Stimulated activated CD8-positive, alpha-beta memory T cell treated with anti-CD3 and anti-CD28 coated beads, Interleukin-15, amount 100 ng/mL, for 24 hours (primary cell): ENCODE measurements at places on chromosomes 1 and 21.

DNA sequence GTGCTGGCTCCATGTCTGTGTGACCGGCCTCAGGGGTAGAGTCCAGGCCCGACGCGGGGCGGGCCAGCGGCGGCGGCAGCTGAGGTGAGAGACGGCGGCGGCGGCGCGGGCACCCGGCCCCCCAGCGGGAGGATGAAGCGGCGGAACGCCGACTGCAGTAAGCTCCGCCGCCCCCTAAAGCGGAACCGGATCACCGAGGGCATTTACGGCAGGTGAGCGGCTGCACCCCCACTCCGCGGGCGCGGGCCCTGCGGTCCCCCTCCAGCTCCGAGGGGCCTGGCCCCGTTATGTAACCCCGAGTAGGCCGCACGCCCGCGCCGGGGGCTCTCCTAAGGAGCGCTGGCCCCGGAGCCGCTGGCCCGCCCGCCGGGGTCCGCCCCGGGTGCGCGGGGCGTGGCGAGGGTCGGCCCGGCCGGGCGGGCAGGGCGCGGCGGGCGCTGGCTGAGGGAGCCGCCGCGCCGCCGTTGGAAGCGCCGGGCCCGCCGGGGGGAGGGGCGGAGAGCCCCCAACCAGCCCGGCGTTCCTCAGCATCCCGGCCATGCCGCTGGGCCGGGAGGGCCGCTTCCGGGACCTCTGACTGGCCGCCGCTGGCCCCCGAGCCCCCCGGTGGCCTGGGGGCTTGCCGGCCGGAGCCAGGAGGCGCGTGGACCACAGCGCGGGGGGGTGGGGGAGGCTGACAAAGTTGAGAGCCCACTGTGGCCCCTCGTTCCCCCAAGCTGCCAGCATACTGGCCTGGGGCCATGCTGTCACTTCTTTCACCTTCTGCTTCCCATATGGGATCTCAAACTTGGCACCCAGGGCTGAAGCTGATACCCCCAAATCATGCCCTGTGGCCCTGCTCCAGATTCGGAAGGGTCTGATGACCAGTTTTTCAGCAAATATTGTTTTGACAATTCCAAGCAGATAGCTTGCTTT lies 527 bp downstream of the MACO1 start:
- no peak for DNase-seq

DNA sequence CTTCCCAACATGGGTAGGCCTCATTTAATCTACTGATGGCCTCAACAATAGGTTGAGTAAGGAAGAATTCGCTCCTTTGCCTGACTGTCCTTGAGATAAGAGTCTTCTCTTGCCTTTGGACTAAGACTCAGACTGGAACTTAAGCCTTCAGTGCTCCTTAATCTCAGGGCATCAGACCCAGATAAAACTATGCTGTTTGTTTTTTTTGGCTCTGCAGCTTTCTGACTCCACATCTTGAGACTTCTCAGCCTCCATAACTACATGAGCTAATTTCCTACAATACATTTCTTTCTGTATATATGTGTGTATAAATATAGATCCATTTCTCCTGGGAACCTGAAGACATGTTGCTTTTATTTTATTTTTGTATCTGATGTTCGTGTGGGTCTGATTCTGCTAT lies 1470.7 kb upstream of the PRMT6 start:
- no peak for DNase-seq

DNA sequence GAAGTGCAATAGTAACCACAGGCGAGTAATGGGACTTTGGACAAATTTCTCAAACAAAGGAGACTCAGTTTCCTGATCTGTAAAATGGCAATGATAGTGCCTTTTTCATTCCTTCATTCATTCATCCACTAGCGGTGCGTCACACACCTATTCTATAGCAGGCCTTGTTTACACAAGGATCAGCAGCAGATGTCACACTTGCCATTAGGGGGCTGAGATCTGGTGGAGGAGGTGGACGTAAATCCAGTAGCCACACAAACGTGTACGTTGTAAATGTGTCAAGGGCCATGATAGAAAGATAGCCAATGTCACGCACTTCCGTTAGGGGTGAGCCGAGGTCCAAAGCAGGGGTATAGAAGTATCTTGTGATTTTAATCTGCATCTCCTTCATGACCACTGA lies 34.2 kb downstream of the SERINC2 start:
- no peak for DNase-seq

DNA sequence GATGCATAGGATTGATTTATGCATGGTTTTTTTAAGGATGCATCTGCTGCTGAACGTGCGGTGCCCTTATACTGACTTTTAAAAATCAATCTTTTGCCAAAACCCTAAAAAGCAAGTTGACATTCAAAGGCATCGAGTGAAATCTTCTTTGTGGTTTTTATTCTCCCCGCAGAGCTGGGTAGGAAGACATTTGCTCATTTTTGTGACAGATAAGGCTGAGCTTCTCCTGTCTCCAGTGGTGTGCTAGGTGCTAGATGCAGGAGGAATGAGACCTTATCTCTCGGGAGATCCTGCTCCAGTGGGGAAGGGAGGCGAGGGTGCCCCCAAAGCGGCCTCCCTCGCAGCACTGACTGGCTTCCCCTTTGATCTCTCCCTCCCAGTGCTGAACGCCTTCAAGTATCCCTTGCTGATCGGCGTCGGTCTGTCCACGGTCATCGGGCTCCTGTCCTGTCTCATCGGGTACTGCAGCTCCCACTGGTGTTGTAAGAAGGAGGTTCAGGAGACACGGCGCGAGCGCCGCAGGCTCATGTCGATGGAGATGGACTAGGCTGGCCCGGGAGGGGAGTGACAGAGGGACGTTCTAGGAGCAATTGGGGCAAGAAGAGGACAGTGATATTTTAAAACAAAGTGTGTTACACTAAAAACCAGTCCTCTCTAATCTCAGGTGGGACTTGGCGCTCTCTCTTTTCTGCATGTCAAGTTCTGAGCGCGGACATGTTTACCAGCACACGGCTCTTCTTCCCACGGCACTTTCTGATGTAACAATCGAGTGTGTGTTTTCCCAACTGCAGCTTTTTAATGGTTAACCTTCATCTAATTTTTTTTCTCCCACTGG lies 14.9 kb upstream of the CD101 start:
- DNase-seq, result no peak

GRCh38 chr1:96510911-96511310 lies 210.7 kb upstream of the PTBP2 start:
- DNase-seq, result no peak

DNA sequence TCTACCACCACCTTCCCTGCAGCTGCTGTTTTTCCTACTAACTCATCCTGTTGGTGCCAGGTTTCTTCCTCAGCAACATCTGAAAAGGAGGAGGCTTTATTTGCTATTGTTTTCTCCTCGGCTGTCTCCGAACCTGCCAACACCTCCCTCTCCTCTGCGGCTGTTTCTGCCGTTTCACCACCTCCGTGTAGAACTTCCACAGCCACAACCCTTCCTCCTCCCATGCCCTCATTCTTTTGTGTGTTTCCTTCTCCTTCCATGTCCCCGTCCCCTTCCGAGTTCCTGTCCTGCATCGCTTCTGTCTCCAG lies 59.0 kb upstream of the LRRC53 start:
- no peak for DNase-seq

DNA sequence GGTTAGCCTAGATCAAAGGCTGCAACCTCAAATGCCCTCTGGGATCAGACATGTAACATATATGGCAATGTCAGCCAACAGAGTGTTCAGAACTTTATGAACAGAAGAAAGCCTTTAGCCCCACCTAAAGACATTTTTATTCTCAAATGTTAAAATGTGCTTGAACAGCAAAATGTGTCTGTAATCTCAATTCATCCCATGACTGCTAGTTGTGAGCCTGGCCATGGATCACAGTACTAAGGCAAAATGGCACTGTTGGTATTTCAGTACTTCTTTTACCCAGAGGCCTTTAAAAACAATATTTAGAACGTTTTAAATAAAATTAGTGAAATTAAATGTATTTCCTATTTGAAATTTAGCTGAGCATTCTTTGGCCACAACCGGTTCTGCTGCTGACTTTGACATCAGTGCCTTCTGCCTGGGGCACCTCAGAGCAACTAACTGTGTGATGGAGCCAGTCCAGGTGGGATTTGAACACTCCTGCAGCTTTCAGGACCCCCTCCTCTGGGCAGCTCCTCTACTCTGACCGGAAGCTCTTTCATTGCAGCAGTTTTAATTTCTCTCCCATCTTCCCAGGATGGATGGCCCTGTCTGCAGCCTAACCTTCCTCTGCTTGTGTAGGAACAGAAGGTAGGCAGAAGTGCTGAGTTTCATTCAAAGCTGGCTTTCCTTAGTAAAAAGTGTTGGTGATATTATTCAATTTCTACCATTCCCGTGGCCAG lies 68.3 kb upstream of the NFIA start:
- no peak for DNase-seq

- no peak for DNase-seq
These were observed 53.6 kb downstream of the WNT9A start for GRCh38 chr1:227893949-227894721.

DNA sequence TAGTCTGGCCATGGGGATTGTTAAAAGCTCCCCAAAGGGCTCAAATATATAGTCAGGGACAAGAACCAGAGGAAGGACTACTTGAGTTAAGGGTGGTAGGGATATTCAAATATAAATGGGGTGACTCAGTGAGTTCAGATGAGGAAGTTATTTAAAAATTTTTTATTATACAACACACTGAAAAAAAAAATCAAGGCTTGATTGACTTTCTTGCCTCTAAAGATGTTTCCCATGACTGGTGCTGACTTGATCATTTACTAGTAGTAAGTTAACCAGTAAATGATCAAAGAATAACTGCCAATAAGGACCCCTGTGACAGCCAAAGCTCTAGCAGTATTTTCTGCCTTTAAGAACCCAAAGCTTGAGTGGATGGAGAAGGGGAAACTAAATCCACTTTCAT lies 357.6 kb upstream of the NR5A2 start:
- no peak for DNase-seq

GRCh38 chr1:195637539-195637938 lies 970.7 kb downstream of the KCNT2 start:
- no peak for DNase-seq
